ENCODE measurements at places on chromosomes 6 and 20. TPM values are rescaled to one million over a fixed set of nuclear protein-coding genes. Genes with fewer than 3 reads are reported as not detected.

The TPD52L2 gene
- 30.0 TPM for total RNA-seq

The TRAPPC3L gene
- total RNA-seq, result 0.69 TPM

The SCRT2 gene
- 0.92 TPM for total RNA-seq

The TSBP1 gene
- total RNA-seq, result not detected

The DNAH8 gene
- total RNA-seq, result under 0.01 TPM

The FOXF2 gene
- total RNA-seq, result 2.3 TPM

The PRR18 gene
- 2.5 TPM for total RNA-seq

The SGK2 gene
- total RNA-seq, result 0.46 TPM

The BPIFB1 gene
- not detected for total RNA-seq

The BPI gene
- total RNA-seq, result 0.46 TPM

The ASIP gene
- not detected for total RNA-seq

The PAK5 gene
- total RNA-seq, result 33.0 TPM
